ENCODE measurements at places on chromosomes 7 and 10.

DNA sequence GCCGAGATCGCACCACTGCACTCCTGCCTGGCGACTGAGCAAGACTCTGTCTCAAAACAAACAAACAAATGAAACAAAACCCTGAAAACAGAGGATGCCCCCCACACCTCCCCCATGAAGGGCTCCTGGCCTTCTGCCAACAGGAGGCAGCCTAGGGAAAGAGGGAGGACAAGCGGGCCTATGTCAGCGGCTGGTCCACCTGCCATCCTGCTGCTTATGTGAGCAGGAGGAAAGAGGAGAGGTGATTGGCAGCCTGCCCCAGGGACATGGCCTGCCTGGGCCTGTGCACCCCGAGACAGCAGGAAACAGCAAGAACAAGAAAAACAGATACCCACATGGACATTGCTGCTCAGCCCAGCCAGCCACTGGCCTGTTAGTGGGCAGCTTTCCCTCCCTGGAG is 9.1 kb upstream of the ZNF316 start:
- DNase-seq, result no peak

GRCh38 chr10:27241652-27242472 is 1.3 kb upstream of the ACBD5 start:
- peak; percentile 94 for DNase-seq

GRCh38 chr10:79434821-79435251 is 10.6 kb downstream of the ZCCHC24 start:
- DNase-seq, result no peak

GRCh38 chr7:82593780-82594179 is 150.2 kb upstream of the CACNA2D1 start:
- no peak for DNase-seq

GRCh38 chr10:52170776-52171175 is 143.3 kb upstream of the DKK1 start:
- no peak for DNase-seq

- DNase-seq, result no peak
These were observed 3.9 kb downstream of the CXCL12 start for GRCh38 chr10:44380829-44381600.

DNA sequence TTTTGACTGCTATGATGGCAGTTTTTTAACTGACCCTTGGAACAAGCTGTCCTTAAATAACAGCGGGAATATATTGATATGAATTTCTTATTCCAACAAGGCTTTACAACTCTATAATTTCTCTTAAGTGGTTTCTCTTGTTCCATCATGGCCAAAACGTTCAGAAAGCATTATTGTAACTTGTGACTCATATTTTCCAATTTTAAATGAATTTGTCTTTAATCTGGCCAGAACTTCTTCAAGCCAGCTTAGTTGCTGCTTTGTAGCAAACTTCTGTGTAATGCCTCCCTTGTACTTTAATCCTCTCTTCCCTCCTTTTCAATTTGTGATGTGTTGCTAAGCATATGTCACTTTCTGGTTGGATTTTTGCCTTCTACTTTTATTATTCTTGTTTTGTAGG is 271.9 kb downstream of the KIF20B start:
- DNase-seq, result no peak

- no peak for DNase-seq
These were observed 3.4 kb upstream of the MLLT10 start for GRCh38 chr10:21530641-21531040.

DNA sequence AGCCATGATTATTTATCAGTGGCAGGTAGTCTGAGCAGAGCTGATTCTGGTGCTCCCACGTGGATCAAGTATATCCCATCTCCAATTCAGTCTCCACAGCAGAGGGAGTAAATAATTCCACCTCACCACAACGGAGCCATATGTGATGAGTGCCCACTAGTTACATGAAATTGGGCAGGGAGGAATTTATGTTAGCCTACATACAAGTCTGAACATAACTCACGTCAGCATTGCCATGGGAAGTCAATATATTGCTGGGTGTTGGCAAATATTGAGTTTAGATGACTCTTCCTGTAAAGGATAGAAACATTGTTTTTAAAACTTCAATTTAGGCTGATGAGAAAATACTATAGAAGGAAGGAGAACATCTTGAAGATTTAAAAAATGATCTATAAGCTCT is 269.0 kb upstream of the BMPER start:
- DNase-seq, result no peak

DNA sequence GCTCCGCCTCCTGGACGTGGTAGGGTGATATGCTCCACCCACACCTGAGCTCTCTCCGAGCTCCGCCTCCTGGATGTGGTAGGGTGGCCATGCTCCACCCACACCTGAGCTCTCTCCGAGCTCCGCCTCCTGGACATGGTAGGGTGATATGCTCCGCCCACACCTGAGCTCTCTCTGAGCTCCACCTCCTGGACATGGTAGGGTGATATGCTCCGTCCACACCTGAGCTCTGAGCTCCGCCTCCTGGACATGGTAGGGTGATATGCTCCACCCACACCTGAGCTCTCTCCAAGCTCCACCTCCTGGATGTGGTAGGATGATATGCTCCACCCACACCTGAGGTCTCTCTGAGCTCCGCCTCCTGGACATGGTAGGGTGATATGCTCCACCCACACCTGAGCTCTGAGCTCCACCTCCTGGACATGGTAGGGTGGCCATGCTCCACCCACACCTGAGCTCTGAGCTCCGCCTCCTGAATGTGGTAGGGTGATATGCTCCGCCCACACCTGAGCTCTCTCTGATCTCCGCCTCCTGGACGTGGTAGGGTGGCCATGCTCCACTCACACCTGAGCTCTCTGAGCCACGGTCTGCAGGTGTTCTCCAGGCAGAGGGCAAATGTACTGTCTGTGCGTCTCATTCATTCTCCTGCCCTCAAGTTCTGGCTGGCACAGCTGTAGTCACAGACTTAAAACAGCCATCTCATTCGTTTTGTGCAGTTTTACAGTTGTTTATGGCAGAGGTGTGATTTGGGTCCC is 252.4 kb downstream of the DIP2C start:
- no peak for DNase-seq

DNA sequence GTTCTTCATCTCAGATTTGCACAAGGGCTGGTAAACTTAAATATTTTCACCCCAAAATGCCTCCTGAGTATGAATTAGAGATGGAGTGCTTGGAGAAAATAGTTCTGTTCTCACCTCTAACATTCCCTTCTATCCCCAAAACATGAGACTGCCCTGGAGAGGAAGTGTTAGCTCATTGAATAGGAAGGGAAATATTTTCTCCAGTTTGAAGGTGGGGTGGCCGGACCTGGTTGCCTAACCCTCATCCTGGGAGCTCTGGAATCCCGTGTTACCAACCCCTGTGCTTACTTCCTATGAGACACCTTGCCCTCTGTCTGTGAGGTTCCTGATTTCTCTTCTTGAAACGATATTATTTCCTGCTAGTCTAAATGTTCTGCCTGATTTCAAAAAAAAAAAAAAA is 779 bp downstream of the IFIT2 start:
- no peak for DNase-seq

GRCh38 chr7:13021566-13022300 is 334.3 kb downstream of the ARL4A start:
- DNase-seq, result no peak

DNA sequence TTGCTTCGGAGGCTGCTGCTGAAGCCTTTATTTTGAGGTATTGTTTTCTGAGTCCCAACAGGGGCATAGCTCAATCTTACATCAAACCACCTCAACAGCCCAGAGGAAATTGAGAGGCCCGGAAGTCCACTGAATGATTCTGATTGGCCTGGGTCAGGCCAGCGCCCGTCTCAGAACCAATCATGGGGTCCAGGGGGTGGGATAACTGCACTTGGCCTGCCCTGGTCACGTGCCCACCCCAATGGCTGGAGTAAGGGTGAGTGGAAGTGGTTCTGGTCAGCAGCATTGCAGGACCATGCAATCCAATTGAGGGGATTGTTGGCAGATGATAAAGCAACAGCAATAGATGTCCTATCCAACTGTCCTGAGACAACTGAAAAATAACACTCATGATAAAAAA is 190.6 kb downstream of the HERPUD2 start:
- DNase-seq, result no peak

- DNase-seq, result no peak
These were observed 8.0 kb upstream of the BEND7 start for GRCh38 chr10:13536674-13537366.

DNA sequence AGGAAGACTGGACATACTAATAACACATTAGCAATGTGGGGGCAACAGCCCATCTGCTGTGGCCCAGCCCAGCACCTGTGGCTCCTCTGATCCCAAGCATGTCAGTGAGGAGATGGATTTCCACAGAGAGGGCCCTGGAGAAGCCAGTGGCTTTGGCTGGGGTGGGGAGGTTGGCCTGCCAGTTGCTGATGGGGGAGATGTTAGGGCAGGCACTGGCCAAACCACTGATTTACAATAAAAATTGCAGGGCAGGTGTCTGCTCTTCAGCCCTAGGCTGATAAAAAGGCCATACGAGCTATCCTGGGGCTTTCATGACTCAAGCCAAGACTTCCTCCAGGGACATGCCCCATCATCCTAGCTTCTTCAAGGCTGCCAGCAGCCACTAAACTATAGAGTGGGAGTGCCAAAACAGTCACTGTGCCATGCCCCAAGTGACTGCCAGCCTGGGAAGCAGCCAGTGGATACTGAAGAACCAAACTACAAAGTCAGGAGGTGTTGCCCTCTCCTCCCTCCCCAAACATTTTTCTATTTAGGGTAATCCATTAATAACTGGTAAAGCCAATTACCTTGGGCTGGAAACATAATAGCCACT is 37.8 kb downstream of the DPCD start:
- no peak for DNase-seq

GRCh38 chr7:1106063-1106792 is 18.3 kb downstream of the GPER1 start:
- DNase-seq, result no peak

GRCh38 chr7:36604806-36605205 is 119.5 kb downstream of the AOAH start:
- no peak for DNase-seq

GRCh38 chr10:3698312-3698711 is 86.7 kb downstream of the KLF6 start:
- DNase-seq, result no peak

DNA sequence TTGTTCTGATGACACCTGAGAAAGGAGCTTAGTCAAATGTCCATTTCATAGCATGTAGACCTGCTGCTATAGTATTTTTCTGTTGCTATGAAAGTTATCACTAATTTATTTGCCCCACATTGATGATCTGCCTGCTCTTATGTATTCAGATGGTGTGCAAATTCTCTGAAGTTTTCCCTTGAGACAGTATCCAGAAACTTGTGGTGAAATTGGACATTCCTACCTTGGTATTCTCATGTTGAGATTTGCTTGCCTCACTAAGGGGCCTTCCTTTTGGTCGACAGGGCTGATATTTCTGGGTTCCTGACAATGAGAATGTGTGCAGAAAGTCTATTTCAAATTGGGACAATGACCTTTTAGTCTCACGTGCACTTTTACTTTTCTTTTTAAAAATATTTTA is 253.2 kb upstream of the FZD8 start:
- DNase-seq, result no peak

- no peak for DNase-seq
These were observed 62.7 kb upstream of the DDC start for GRCh38 chr7:50627824-50628361.

GRCh38 chr7:155352076-155352752 is 54.5 kb downstream of the INSIG1 start:
- DNase-seq, result no peak

DNA sequence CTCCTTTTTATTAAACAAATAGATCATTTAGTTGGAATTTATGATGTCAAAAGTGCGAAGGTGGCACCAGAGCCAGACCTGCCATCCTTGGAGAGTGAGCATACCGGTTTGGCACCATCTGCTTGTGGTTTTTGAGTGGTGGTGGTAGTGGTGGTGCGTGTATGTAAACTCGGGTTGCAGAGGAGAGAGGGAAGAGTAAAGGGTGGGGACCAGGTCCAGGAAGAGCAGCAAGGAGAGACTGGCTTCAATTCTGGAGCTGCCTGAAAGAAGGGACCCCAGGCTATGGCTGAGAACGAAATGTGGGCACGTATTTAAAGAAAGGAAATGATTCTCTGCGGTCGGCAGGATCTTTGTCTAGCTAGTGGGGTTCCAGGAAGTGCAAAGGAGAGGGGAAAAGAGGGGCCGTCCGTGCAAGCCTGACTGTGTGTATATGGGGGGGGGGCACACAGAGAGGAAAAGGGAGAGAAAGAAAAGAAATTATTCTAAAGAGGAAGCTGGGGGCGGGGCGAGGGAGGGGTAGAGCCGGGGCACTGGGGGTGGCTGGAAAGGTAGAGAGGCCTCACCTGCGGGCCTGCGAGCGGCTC is 448 bp upstream of the GOLGA7B start:
- DNase-seq, result no peak

GRCh38 chr7:133530682-133531081 is 277.8 kb downstream of the EXOC4 start:
- no peak for DNase-seq

DNA sequence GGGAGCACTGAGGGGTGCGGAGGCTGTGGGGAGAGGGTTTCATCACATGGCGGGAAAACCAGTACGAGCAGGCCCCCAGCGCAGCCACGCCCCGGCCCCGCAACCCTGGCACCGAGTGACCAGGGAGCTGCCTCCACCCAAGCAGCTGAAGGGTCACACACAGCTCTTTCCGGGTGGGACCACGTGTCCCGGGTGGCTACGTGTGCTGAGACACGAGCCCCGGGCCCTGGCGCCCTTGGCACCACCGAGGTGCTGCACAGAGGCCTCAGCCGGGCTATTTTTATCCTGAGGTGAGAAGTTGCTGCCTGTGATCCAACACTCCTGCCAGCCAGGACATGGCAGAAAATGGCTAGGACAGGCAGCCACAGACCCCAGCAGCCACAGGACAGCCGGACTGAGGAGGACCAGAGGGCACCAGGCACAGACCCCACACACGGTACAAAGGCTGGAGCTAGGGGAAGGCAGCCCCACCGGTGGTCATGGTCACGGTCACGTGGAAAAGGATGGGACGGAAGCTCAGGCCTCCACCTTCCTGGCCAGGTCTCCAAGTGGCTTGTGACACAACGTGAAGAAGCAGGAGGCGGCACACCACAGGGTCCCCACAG is 223.7 kb downstream of the MAD1L1 start:
- no peak for DNase-seq

DNA sequence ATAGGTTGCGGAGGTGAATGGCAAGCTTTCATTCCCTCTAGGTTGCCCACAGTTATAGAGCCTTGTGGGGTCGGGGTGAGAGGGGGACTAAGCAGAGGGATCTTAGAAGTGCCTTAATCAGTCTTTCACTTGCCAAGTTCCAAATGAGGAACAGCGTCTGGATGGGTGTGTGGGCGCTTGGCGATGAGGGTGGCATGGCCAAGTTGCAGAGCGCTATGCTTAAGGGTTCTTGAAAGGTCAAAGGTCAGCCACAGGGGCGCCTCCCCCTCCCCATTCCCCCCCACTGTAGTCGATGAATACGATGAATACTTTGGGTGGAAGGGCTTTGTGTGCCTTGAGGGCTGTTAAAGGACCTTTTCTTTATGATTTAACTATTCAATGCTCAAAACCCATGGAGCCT is 185.0 kb downstream of the TCF7L2 start:
- no peak for DNase-seq

- DNase-seq, result no peak
These were observed 639.0 kb downstream of the AUTS2 start for GRCh38 chr7:70237256-70237655.

DNA sequence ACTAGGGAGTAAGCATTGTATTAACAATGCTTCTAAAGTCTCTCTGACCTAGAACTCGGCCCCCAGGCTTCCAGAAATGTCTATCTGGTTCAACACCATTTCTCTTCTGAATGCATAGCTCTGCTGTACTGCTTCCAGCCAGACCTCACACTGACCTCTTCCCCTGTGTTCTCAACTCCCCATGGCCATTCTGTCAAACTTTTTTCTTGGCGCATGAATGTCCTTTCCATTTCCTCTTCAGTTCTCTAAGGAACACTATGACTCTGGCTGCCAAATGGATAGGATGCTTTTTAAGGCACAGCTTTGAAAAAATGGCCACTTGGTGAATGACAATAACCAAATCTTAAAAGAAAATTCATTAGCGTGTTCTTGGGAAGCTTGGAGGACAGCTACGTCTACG is 425.8 kb downstream of the ETV1 start:
- no peak for DNase-seq
